Tongue (tissue), 3 donors: ENCODE measurements at places on chromosomes 1 and 21. TPM values are rescaled to one million over a fixed set of nuclear protein-coding genes. Genes with fewer than 3 reads are reported as not detected.

PPM1J gene
- 2.5 TPM for total RNA-seq

PDC gene
- total RNA-seq: not detected

CD34 gene
- total RNA-seq: 57.5 TPM

C8B gene
- total RNA-seq: not detected

MKNK1 gene
- total RNA-seq: 40.8 TPM

ACADM gene
- total RNA-seq: 109 TPM

LCK gene
- 1.3 TPM for total RNA-seq

EXTL1 gene
- 5.4 TPM for total RNA-seq

ASTN1 gene
- total RNA-seq: 5.0 TPM

CRNN gene
- total RNA-seq: 26.0 TPM

NMNAT2 gene
- 0.72 TPM for total RNA-seq

S100A14 gene
- total RNA-seq: 40.9 TPM

TNFRSF9 gene
- total RNA-seq: not detected

CSMD2 gene
- 2.1 TPM for total RNA-seq

MIB2 gene
- 79.5 TPM for total RNA-seq

RHD gene
- 0.92 TPM for total RNA-seq

SLC45A3 gene
- total RNA-seq: 4.2 TPM

ARHGAP29 gene
- 59.6 TPM for total RNA-seq

PTGFR gene
- total RNA-seq: 27.3 TPM
